ENCODE measurements at places on chromosomes 16 and 17.

DNA sequence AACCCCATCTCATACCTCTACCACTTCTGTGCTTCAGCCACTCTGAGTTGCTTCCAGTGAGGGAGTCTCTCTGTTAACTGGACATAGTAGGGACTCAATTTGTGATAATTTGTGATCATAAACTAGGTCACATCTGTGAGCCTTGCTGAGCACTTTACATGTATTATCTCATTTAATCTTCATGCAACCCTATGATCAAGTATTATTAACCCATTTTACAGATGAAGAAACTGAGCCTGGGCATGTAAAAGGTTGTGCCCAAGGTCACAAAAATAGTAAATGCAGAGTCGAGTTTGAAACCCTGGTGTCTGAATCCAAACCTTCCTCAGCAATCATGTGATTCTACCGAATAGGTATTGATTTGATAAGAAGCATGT is 18.6 kb downstream of the PDP2 start:
- DNase-seq: no peak

- no peak for DNase-seq
Measured at GRCh38 chr16:26334218-26335111, 642.7 kb downstream of the HS3ST4 start.

DNA sequence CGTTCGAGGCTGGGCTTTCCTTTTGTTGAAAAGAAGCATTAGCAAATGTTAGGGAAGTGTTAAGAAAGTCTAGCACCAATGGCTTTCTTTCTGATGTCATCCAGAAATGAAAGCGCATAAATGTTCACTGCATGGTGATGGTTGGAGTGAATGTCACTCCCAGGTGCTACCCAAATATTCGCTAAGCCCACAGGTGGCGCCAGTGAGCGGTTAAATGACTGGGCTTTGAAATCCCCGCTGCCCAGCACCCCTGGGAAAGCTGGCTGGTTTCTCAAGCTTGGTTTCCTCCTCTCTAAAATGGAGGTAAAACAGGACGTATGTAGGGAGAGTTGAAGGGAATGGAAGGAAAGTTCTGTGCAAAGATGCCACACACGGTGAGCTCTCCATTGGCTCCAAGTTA is 104.4 kb downstream of the IRX5 start:
- DNase-seq: no peak

GRCh38 chr16:69870761-69871160 is 80.4 kb upstream of the CLEC18A start:
- no peak for DNase-seq

DNA sequence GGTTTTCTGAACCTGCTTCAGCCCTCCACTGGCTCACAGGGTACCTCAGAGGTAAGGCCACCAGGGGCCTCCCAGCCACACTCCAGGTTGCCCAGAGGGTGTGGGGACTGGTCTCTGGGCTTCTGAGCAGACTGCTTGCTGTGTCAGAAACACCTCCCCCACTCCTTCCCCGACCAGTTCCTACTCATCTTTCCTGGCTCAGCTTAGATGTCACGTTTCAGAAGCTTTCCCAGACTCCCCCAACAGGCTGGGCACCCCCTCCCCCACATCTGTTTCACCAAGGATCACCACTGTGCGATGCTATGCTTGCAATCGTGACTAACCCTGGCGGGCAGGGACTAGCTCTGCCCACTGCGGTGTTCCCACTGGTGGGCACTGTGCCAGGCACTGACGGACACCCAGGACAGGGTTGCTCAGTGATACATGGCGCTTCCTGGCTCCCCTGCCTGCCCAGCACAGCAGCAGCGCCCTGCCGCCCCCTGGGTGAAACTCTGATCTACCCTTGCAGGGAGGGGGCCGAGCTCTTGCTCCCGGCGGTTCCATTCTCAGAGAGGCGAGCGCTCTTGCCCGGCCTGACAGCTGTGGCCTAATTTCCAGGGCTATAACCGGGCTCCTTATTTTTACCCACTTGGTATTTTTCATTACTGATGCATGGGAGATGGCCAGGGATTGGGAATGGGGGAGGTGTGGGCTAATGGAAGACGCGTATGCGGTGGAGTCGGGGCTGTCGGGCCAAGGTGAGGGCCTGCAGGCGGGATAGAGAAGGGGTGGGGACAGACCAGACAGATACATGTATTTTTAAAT is 29.4 kb upstream of the MTSS2 start:
- DNase-seq: peak; percentile 98

- no peak for DNase-seq
Measured at GRCh38 chr16:11084876-11085485, 140.6 kb downstream of the CLEC16A start.

- DNase-seq: no peak
Measured at GRCh38 chr17:40158438-40159013, 18.2 kb downstream of the CASC3 start.
